Activated T-cell treated with anti-CD3 and anti-CD28 coated beads, Interleukin-2, amount 50 U/mL, for 48 hours (primary cell): ENCODE measurements at places on chromosomes 5 and 9.

DNA sequence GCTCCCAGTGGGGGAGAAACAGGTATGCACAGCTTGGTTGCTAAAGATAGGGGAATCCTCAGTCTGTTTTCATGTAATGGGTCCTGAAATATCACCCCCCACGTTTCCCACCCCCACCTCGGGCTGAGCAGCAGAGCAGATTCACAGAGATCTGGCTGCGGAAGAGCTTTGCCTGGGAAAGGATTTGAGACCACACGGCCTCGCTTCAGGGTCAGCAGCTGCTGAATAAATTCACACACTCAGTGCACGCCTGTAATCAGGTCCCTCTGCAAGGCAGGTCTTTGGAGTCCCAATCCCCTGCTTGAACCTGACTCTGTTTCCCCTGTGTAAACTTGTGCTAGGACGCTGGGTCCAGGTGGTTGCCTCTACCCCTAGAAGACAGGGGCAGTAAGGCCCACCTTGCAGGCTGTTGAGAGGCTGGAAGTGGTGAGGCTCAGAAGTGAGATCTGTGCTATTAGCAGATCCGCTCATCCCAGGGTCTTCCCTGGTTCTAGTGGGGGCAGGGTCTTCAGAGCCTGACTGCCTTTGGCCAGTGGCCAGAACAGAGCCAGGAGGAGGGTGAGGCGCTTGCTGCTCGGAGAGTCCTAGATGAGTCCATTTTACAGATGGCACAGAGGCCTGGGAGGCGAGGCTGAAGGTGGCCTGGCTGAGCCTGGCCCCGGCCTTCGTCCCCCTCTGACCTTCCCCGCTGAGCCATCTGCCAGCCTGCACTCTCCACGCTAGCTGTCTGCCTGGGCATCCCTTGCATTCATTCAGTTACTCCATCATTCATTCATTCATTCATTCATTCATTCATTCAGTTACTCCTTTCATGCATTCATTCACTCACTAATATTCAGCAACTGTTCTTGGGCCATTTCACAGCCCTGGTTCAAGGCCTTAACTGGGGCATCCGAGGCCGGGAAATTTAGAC is 16.7 kb upstream of the NEURL1B start:
- no peak for DNase-seq

- DNase-seq, result no peak
Measured at GRCh38 chr5:171365351-171365750, 22.3 kb upstream of the NPM1 start.

DNA sequence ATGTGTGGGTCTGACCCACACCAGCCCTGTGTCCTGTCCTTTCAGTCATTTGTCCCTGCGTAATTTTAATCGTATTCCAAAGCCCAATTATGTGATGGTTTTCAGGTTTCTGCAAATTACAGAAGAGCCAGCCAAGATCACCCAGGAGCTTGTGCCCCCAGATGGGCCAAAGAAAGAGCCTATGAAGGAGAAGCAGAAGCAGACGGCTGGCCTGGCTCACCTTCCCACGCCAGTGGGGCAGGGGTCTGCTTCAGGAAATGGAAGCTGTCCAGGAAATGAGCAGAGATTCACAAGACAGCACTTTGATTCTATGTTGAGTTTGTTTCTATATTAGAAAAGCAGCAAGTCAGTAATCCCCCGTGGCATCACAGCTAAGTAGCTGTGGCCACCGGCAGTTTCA is 11.7 kb downstream of the S1PR3 start:
- DNase-seq, result no peak

GRCh38 chr5:135244620-135245021 is 154.4 kb downstream of the MACROH2A1 start:
- DNase-seq, result no peak

DNA sequence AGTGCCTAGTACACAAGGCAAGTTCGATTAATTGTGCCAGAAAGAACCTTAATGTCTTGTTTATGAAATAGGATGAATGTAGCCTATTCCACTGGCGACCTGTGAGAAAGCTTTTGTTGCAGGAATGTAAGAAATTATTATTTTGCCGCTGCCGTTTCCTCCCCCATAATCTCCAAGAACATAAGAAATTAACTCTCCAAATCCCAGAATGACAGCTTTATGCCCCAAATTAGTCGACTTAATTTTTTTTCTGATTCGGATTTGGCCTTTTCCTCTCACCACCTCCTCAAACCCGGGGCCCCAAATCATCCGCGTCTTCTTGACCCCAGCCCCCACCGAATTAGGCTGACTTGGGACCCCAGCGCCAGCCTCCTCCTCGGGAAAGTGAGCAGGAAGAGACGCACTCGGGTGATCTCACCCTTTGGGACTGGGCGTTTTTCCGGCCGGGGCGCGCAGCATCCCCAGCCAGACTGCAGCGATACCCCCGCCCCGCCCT is 682 bp upstream of the SPTAN1 start:
- DNase-seq, result no peak

DNA sequence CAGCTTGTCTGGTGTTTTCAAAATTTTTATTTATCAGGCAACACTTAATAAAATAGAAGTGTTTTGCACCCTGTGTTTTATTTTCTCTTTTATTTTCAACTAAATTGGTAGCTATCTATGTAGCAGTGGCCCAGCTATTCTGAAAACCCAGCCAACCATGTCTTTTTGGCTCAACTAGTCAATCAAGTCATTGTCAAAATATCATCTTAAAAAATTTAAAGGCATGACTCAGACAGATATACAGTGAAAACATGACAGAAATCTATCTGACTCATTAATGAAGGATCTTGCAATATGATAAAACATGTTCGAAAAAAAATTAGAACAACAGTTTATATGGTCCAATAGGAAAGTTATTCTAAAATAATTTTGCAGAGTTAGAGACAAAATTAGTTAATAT is 75.1 kb downstream of the HSD17B4 start:
- DNase-seq, result no peak

- no peak for DNase-seq
Measured at GRCh38 chr5:135242021-135242865, 156.8 kb downstream of the MACROH2A1 start.

DNA sequence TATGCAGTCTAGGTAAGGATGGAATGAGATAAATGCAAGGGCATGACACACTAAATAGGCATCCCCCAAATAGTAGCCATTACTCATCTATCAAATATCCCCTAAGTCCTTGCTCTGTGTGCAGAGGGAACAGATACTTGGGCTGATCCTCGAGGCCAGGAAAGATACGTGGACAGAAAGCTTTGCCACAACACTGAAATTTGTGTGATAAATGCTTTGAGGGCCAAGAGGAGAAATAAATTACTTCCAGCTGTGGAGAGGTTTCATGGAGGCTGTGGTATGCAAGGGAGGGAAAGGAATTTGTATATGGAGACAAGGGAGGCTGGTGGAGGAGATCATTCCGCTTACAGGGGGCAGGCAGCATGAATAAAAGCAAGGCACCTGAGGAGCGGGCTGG is 18.5 kb downstream of the ATOX1 start:
- DNase-seq, result no peak

DNA sequence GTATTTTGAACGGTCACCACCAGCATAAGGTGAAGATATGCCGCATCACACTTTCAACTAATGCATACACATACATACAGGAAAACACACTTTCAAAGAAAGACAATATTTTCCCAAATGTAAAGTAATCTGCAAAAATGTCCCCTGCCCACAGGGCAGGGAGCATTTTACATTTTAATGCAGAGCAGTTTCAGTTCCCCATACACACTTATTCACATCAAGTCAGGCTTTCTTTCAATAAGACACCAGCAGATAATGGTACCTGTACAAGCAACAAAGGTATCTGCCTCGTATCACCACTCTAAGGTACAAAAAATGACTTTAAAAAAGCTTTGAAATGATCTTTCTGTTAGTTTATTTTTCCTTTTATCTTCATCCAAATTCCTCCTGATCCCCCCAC is 247.1 kb upstream of the CCNG1 start:
- DNase-seq, result no peak

DNA sequence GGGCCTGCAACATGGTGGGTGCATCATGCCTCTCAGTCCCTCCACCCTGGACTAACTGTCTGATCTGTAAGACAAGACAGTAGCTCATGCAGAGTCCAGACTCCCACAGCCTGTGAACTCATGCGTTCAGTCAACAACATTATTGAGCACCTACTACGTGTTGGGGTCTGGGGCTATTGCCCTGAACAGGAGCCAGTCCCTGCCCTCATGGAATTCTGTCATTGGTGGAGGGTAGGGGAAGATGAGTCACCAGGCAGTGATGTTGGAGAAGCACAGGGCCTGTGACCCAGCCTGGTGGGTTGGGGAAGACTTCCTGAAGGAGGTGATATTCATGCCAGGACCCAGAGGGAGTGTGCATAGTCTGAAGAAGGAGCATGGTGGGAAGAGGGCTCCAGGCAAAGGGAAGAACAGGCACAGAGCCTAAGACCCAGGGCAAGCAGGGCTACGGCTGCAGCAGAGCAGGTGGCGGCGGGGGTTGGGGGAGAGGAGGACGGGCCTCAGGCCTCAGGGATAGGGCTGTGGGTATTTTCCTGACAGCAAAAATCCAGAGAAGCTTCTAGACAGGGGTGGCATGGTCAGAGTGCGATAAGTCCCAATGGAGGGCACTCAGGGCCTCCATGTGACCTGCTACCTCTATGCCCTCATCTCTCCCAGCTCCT is 26.7 kb upstream of the PSD2 start:
- DNase-seq, result no peak

DNA sequence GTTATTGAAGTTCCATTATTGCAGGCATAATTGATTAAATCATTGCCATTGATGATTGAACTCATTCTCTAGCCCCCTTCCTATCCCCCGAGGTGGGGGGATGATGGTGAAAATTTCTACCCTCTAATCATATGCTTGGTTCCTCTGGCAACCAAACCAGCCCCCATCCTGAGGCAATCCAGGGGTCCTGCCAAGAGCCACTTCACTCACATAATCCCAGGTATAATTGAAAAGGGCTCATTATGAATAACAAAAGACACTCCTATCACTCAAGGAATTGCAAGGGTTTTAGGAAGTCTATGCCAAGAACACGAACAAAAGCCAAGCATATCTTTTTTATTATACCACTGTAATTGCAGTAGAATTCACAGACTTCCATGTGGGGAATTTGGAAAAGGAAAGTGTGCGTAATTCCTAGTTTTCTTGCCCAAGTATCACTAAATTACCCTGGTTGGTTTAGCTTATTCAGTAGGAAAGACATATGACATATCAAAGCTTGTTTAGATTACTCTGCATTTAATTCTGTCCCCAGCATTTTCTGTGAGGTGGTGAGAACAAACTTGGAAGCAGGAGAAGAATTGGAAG is 130.7 kb upstream of the TAF11L2 start:
- DNase-seq, result no peak

DNA sequence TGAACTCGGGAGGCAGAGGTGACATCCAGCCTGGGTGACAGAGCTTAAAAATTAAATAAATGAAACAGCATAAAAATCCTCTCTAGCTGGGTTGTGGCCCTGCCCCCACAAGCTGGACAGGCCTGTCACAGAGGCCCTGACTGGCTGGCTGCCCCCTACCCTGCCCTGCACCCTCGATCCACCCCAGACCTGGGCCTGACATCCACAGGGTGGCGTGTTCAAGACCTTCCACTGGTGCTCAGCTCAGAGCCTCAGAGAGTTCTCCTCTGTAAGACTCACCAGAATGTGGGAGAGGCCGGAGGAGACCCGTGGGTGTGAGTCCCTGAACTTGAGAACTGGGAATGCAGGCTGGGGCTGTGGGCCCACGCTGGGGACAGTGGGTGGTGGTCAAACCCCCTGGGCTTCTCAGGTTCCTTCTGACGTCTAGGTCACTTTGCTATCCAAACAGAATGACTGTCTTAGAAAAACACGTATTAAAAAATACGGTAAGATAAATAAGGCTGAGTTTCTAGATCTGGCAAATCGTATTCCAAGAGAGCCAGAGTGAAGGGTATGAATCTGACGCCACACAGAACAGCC is 9.7 kb upstream of the WDR38 start:
- no peak for DNase-seq

GRCh38 chr5:174273325-174273724 is 227.8 kb downstream of the NSG2 start:
- DNase-seq, result no peak

DNA sequence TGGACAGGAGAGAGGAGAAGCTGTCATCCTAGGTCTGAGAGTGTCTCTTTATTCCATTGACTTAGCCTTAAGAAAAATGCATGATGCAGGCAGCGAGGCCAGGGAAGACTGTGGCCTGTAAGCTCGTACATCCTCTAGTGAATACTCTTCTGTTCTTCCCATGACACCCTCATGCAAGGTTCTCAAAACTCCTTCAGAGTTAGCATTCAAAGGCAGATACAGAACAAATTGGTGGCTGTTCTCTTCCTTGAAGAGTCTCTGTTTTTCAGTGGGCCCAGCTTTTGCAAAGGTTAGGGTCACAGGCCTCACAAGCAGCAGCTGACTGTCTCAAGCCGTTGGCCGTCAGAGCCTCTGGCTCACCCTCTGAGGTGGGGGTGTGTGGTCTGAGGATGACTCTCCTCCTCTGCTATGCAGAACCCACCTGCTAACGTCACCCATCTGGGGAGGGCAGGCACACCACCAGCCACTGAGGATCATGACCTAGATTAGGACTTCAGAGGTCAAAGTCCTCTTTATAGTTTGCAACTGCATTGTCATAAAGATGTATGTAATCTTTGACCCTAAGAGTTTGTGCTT is 15.1 kb downstream of the ADCY2 start:
- no peak for DNase-seq

DNA sequence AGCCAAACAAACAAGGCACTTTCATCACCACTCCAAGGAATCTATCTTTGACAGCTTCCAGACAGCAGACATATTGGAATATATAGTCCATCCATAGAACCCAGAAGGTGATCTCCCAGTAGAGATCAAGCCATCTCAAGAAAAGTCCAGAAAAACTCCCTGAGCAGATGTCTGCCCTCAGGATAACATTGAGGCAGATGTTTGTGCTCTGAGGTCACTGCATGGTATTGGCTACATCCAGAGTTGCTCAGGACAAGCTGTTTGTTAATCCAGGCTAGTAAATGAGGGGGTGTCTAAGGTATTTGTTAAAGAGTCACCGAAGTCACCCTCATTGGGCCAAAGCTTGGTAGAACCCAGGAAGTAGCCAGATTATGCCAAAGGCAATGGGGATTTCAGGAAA is 556.3 kb upstream of the KLF4 start:
- no peak for DNase-seq

DNA sequence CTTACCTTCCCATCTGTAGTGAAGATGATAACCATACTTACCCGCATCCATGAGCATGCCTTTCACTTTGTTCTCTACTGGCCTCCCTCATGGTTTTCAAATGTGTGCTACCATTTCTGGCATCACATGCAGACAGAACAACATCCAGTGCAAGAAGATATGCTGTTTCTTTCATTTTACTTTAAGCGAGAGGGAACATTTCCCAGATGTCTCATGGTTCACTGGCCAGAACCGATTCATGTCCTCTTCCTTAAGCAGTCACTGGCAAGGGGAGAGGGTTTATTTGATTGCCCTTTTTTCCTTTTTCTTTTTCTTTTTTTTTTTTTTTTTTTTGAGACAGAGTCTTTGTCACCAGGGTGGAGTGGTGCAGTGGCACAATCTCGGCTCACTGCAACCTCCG is 37.7 kb downstream of the ARRDC3 start:
- no peak for DNase-seq
